ENCODE measurements at places on chromosomes 3 and 15. TPM values are rescaled to one million over a fixed set of nuclear protein-coding genes. Genes with fewer than 3 reads are reported as not detected.

Gene POLR2H
- total RNA-seq, result 96.4 TPM

Gene ZSCAN2
- total RNA-seq, result 12.9 TPM

Gene VPS33B
- 13.3 TPM for total RNA-seq

DNA sequence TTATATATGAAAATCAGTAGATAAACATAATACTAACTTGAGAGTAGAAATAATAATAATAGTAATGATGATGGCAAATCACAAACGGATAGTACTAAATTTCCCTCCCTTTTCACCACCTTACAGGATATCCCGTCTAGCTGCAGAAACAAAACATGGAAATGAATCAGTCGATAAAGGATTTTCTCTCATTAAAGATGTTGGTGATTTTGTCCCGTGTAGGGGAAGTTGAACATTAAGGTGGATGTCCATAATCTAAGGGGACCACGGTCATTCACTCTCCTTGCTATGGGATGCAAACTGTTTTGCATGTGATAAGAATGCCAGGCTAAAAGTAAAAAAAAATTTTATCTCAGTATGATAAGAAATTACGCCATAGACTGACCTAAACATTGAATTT, 1027.7 kb upstream of the NR2F2 start:
- no peak for DNase-seq

DNA sequence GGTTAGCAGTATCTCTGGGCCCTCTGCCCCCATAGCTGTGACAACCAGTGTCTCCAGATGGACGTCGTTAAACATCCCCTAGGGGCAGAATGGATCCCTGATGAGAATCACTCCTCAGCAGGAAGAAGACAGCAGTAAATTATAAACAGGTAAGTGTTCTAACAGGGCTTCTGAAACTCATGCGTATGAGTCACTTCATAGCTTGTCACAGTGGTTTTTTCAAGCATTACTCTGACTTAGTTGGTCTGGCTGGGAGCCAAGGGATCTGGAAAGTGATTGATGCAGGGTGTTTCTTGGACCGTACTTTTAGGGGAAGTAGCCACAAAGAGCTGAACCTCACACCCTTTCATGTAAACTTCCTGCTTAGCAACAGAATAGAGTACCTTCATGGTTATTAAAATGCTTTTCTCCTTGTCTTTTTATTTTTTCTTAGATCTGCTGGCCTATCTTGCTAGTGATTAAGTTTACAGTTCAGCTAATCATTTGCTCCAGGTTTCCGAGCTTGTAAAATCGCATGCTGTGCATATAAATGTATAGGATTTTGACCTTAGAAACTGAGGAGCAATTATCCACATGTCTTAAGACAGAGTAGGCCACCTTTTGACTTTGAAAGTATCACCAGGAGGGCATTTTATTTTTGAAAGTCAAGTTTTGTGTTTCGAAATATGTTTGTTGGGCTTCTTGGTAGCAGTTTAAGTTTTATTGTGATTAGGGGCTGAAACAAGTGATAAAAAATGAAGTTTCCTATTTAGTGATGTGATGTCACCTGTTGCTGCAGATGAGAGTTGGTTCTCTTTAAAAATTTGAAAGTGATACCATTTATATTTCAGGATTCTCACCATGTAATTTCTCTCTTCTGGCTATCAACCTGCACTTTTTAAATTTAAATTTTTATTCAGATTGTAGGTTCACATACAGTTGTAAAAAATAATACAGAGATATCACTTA, 333.9 kb downstream of the PTPRG start:
- DNase-seq, result peak; percentile 3

DNA sequence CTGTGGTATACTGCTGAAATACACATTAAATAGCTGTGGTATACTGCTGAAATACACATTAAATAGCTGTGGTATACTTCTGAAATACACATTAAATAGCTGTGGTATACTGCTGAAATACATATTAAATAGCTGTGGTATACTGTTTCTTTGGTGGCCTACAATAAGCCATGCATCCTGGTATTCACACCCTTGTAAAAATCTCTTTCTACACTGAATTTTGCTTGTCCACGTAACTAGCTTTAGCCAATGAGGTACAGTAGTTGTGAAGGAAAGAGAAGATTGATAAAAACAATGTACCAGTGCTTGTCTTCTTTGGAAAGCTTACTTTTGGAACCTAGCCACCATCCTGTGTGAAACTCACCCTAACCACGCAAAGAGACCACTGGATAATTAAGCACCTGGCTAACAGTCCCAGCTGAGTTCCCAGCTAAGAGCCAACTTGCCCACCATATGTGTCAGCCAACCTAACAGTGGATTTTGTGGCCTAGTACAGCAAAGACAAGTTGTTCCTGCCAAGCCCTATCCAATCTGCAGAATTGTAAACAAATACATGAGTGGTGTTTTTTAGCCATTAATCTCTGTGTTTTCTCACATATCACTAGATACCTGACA, 103.4 kb upstream of the MELTF start:
- no peak for DNase-seq

GRCh38 chr15:94857466-94857865, 626.1 kb downstream of the MCTP2 start:
- no peak for DNase-seq

DNA sequence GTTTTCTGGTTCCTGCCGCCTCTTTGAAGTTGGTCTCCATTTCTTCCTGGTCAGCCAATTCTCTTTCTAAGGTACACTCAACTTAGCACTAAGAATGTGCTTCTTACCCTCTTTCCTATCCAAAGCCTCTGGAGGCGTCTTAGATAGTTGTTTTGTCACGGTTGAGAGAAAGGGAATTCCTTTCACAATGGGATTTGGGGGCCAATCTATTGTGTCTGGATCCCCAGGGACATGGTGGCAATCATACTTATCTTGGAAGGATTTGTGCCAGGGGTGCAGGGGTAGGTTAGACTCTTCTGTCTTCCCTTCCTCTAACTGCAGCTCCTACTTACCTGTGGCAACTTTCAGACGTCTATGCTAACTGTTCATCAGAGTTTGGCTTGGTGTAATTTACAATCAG, 287.1 kb downstream of the SOX2 start:
- no peak for DNase-seq

- peak; percentile 17 for DNase-seq
These were observed 410.5 kb upstream of the CADM2 start for GRCh38 chr3:84547971-84548970.

- DNase-seq, result no peak
These were observed 75.3 kb upstream of the ACP3 start for GRCh38 chr3:132241776-132242514.

DNA sequence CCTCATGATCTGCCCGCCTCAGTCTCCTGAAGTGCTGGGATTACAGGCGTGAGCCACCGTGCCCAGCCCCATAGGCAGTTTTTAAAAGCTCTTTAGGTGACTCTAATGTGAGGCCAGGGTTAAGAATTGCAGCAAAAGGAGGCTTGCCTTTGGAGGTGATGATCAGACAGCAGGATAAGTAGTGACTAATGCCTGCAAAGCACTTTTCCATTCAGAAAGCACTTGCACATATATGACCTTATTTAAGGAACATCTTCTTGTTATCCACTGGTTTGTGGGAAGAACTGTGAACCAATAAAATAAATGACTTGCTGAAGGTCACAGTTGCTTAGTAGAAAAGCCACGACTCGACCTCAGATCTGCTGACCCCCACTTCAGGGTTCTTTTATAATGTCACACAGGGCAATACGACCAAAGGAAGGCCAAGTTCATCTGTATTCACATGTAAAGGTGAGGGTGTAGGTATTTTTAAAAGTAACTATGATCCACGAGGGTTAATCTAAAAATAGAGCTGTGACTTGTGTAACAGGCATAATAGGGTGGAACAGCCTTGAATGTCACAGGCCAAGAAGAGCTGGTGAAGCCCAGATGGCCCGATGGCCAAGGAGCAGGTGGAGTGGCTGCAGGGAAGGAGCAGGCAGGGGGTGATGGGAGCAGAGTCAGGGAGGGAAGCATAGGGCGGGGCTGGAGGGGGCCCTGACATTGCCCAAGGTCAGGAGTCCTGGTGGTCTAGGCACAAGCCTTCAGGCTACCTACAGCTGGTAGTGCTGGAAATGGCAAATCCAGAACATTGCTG, 24.4 kb downstream of the LARP6 start:
- no peak for DNase-seq

DNA sequence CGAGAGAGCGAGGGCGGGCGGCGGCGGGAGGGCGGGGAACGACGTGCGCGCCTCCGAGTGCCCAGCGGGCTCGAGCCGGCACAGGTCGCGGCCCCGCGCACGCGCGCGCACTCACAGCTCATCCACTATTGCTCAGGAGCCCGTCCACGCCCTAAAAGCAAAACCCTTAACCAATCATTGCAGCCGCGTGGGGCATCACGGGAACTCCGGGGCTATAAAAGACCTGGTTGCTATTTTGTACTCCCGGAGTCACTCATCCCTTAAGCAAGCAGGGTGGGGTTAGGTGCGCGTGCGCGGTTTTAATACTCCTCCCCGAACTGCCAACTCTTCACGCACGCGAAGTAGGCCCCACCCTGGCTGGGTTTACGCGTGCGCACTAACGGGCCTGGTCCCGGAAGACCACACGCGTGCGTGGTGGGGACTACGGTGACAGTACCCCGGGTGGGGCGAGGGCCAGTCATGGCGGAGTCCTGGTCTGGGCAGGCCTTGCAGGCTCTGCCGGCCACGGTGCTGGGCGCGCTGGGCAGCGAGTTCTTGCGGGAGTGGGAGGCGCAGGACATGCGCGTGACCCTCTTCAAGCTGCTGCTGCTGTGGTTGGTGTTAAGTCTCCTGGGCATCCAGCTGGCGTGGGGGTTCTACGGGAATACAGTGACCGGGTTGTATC, at the start of the genes RHOA and TCTA:
Gene RHOA, minus strand, starts transcription at position 9 of the 664 bp plus-strand sequence. CDS start 36,387 bp downstream, outside the sequence.
Gene TCTA, plus strand, starts transcription at position 456 of the 664 bp plus-strand sequence. Its CDS starts 4 bp downstream, at position 460.
- DNase-seq, result peak; percentile 98

DNA sequence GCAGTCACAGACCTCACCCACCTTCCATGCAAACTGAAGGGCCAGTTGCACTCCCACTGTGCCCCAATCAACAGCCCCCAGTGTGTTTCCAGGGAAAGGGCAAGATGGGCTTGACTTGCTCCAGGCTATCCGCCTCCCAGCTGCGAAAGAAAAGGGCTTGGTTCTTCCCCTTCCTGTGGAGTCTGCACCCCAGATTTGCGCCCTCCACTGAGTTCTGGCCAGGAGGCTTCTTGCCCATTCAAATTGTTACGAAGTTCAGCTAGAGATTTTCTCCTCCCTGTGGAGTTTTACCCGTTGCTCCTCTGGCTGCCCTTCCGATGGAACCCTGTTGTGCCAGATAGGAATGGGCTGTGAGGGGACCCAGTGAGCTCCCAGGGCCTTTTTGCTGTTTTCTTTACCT, 1096.9 kb upstream of the ALCAM start:
- no peak for DNase-seq

GRCh38 chr3:53974324-53974723, 82.7 kb upstream of the SELENOK start:
- no peak for DNase-seq

DNA sequence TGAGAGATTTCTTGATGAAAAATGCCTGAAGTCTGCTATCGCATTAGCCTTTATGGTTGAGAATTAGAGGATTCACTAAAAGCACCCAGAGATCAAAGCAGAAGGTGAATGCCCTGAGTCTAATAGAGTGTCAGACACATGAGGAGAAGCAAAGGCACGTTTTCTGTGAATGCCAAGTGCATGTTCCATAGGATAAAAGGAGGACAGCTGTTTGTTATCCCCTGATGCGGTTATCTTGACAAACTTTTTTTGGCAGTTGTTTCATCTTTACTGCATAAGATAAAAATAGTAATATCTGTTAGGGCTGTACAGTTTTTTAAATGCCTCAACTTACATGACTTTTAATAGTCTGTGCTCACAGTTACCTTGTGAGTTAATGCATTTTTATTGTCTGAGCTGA, 65.3 kb upstream of the CD96 start:
- DNase-seq, result no peak

DNA sequence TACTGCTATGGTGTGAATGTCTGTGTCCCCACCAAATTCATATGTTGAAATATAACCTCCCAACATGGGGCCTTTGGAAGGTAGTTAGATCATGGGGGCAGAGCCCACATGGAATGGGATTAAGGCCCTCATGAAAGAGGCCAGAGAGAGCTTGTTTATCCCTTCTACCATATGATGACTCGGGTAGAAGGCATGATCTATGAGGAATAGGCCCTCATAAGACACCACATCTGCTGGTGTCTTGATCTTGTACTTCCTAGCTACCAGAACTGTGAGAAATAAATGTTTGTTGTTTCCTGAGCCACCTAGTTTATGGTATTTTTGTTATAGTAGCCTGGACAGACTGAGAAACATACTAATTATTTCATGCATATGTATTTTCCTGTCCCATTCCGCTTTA, 51.9 kb downstream of the WWTR1 start:
- no peak for DNase-seq

All from Caco-2 (cell line).